Left hindlimb (tissue), 1 donor: ENCODE measurements at places on chromosomes 1 and 21.

GRCh38 chr1:246338546-246338945 lies 168.5 kb downstream of the SMYD3 start:
- no peak for DNase-seq

GRCh38 chr1:150749720-150750311 lies 15.8 kb downstream of the CTSS start:
- DNase-seq = no peak

DNA sequence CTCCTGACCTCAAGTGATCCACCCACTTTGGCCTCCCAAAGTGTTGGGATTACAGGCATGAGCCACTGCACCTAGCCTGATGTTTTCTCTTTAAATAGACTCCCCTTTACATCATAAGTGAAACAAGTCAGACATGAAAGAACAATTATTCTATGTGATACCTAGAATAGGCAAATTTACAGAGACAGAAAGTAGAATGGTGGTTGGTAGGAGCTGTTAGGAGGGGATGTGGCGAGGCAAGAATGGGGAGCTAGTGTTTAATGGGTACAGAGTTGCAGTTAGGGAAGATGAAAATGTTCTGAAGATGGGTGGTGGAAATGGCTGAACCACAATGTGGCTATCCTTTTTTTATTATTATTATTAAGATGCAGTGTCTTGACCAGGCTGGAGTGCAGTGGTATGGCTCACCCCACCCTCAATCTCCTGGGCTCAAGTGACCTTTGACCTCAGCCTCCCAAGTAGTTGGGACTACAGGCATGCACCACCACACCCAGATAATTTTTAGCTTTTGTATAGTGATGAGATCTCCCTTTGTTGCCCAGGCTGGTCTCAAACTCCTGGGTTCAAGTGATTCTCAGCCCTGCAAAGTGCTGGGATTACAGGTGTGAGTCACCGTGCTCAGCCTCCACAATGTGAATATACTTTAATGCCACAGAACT lies 28.4 kb downstream of the ELF3 start:
- DNase-seq = no peak

GRCh38 chr1:174497478-174497877 lies 49.7 kb downstream of the GPR52 start:
- DNase-seq = no peak

DNA sequence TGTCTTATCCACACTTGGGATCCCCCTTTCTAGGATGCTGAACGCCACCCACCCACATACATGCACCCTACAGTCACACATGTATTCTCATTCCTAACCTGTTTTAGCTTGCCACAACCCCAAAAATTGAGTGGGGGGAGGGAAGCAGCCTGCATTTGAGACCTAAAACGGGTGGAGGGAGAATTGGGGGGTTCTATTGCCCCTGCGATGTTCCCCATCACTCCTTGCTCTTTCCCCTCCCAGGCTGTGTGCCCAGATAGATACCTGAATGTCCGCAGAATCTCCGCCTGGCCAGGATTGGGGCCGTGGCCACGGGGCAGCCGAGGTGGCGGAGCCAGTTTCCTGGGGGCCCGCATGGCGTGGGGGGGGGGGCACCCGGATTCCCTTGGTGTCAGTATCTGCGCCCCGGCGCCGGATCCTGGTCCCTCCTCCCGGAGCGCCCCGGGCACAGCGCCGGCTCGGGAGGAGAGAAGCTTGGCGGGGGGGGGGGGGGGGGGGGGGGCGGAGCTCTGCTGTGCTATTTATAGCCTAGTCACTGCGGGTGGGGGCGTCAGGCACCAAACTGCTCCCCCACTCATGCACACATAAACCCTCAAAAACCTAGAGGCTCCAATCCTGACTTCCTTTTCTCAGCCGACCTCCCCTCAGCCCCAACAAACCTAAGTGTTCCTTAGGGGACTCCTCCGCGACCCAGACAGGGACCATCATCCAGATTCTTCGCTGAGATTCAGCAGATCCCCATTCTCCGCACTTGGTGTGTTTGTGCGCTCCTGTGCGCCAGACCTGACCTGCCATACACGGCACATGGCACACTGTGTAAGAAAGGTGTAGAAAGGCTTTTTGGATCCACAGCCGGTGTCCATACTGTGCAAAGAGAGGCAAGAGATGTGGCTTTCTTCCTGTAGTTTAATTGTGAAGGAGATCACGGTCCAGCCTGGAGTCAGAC lies 1.9 kb downstream of the ANKRD34A start:
- DNase-seq = peak; percentile 78
